Type B pancreatic cell (in vitro differentiated cells): ENCODE measurements at places on chromosomes 4 and X. TPM values are rescaled to one million over a fixed set of nuclear protein-coding genes. Genes with fewer than 3 reads are reported as not detected.

The RHOXF2B gene
- not detected in 2 replicates for total RNA-seq

The VCX2 gene
- total RNA-seq: not detected in 2 replicates

The SLC25A31 gene
- not detected in 2 replicates for total RNA-seq

The TRAM1L1 gene
- total RNA-seq: 5.6 and 8.9 TPM in 2 replicates

The LONRF3 gene
- total RNA-seq: 0.88 and 1.5 TPM in 2 replicates

The CHRNA9 gene
- total RNA-seq: 0.58 TPM in 1 of 2 replicates, not detected in the other

The SLBP gene
- 40.2 and 46.0 TPM in 2 replicates for total RNA-seq

The ETDB gene
- not detected in 2 replicates for total RNA-seq

The GDI1 gene
- 105 and 159 TPM in 2 replicates for total RNA-seq

The GNRHR gene
- total RNA-seq: not detected in 2 replicates

The STIM2 gene
- 27.1 and 36.2 TPM in 2 replicates for total RNA-seq

The TSPAN6 gene
- total RNA-seq: 99.3 and 140 TPM in 2 replicates

The ZNF630 gene
- total RNA-seq: 3.6 and 4.4 TPM in 2 replicates

The EVC gene
- 14.5 and 29.2 TPM in 2 replicates for total RNA-seq

The EPHA5 gene
- 0.62 and 2.4 TPM in 2 replicates for total RNA-seq

The CLDN34 gene
- 0.86 TPM in 1 of 2 replicates, not detected in the other for total RNA-seq

The ZNF185 gene
- 45.4 and 99.1 TPM in 2 replicates for total RNA-seq

The NIPAL1 gene
- 13.9 and 44.6 TPM in 2 replicates for total RNA-seq

The CT45A8 gene
- not detected in 2 replicates for total RNA-seq

The GPC4 gene
- total RNA-seq: 20.9 and 69.0 TPM in 2 replicates

The SPANXC gene
- total RNA-seq: not detected in 2 replicates

The SRPX2 gene
- total RNA-seq: 7.7 and 13.6 TPM in 2 replicates

The PPEF2 gene
- not detected in 2 replicates for total RNA-seq

The SLC38A5 gene
- 1.8 and 4.6 TPM in 2 replicates for total RNA-seq

The PPP1R2C gene
- total RNA-seq: not detected in 2 replicates

The CPLX1 gene
- total RNA-seq: 3.7 and 5.6 TPM in 2 replicates

The MAML3 gene
- total RNA-seq: 21.8 and 26.9 TPM in 2 replicates

The CHRDL1 gene
- 0.79 and 4.3 TPM in 2 replicates for total RNA-seq

The HS6ST2 gene
- 35.8 and 46.4 TPM in 2 replicates for total RNA-seq

The TNIP3 gene
- 0.24 TPM in 1 of 2 replicates, not detected in the other for total RNA-seq

The TBX22 gene
- total RNA-seq: not detected in 2 replicates

The CFAP299 gene
- total RNA-seq: 1.1 TPM in 1 of 2 replicates, not detected in the other

The COPS4 gene
- 26.0 and 34.4 TPM in 2 replicates for total RNA-seq

The ETDA gene
- total RNA-seq: not detected in 2 replicates

The PAGE1 gene
- not detected in 2 replicates for total RNA-seq

The ESX1 gene
- total RNA-seq: 0.19 TPM in 1 of 2 replicates, not detected in the other

The TLR7 gene
- 0.05 TPM in 1 of 2 replicates, not detected in the other for total RNA-seq

The FAM114A1 gene
- 33.9 and 54.2 TPM in 2 replicates for total RNA-seq

The GPRIN3 gene
- total RNA-seq: 4.0 and 4.5 TPM in 2 replicates

The IL13RA1 gene
- 21.6 and 27.5 TPM in 2 replicates for total RNA-seq

The UGT2B10 gene
- total RNA-seq: 0.17 and 0.45 TPM in 2 replicates

The GPR143 gene
- 4.7 TPM in 2 replicates for total RNA-seq

The ADH4 gene
- total RNA-seq: 3.7 and 17.7 TPM in 2 replicates

The SYP gene
- total RNA-seq: 13.6 and 14.8 TPM in 2 replicates

The AMBN gene
- 0.36 and 0.94 TPM in 2 replicates for total RNA-seq

The CFI gene
- 15.4 and 24.0 TPM in 2 replicates for total RNA-seq

The TMEM192 gene
- 12.0 and 12.1 TPM in 2 replicates for total RNA-seq

The POU4F2 gene
- 0.19 TPM in 2 replicates for total RNA-seq

The NEUROG2 gene
- 1.2 TPM in 1 of 2 replicates, not detected in the other for total RNA-seq

The SLC4A4 gene
- 27.2 and 32.0 TPM in 2 replicates for total RNA-seq

The CFP gene
- total RNA-seq: 0.50 and 0.51 TPM in 2 replicates

The KLB gene
- total RNA-seq: 0.43 and 0.62 TPM in 2 replicates

The MAGEA1 gene
- not detected in 2 replicates for total RNA-seq

The RAB33A gene
- 1.8 and 3.5 TPM in 2 replicates for total RNA-seq
